Stimulated activated CD8-positive, alpha-beta memory T cell treated with anti-CD3 and anti-CD28 coated beads, Interleukin-4, amount 100 ng/mL, for 1 hour (primary cell): ENCODE measurements at places on chromosomes 16 and 17.

DNA sequence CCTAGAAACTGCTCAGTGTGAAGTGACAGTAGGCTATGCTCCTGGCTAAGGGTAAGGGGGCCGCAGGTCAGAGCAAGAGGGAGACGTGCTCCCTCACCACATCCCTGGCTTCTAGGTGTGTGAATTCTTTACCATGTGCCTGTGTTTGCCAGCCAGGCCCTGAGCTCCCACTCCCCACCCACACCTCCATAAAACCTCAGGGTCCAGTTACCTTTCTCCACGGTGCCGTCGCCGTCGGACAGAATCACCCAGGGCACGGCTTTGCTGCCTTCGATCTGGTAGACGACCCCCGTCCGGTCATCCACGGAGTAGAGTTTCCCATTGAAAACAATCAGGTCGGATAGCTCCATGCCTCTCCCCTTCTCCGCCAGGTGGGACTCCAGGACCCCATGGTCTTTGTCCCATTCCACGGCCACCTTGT, 12.8 kb downstream of the CANT1 start:
- DNase-seq, result no peak

- no peak for DNase-seq
Measured at GRCh38 chr17:19001907-19002590, 2.5 kb downstream of the FAM83G start.

DNA sequence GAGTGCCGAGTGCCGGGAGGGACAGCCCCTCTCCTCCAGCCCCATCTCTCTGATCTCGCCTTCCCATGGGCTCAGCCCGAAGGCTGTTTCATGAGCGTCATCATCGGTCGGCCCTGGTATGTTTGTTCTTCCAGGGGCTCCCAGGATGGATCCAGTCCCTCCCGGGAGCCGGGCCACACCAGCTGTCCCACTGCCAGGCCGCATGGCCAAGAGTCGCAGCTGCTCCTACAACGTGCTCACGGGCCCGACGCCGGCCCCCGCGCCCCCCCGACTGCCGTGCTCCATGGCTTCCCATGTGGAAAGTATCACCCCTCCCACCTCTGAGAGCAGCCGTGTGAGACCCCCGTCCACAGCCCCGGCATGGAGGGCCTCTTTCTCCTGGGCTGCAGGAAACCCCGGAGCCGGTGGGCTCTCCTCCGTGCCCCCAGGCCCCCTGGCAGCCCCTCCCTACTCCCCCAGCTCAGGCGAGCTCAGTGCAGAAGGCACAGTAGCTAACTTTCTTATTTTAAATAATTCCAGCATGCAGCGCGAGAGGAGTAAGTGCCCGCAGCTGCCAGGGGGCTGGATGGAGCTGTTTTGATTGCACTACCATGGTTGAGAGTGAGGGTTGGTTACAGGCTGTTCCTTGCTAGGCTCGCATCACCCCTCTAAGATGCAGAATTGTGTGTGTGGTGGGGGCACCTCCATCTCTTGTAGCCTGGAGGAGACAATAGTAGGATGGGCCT, 26.6 kb upstream of the GSE1 start:
- no peak for DNase-seq

GRCh38 chr17:35299135-35299534, 56.3 kb downstream of the SLFN5 start:
- DNase-seq, result no peak

GRCh38 chr17:81317530-81317821, 22.4 kb upstream of the SLC38A10 start:
- no peak for DNase-seq

DNA sequence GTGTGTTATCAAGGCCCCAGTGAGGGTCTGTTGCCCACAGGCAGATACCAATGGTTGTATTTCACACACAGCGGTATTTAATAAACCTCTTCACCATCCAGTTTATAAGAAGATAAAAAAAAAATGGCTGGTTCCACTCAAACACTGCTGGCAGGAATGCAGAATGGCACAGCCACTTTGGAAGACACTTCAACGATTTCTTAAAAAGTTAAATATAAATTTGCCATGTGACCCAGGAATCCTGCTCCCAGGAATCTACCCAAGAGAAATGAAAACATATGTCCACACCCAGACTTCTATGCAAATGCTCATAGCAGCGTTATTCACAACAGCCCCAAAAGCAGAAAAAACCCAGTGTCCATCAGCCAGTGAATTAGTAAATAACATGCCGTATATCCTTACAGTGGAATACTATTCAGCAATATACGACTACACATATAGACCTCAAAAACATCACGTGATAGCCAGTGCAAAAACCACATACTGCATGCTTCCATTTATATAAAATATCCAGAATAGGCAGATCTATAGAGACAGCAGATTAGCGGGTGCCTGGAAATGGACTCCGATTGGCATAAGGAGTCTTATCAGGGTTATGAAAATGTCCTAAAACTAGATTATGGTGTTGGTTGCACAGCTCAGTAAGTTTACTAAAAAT, 38.7 kb downstream of the XYLT1 start:
- no peak for DNase-seq

DNA sequence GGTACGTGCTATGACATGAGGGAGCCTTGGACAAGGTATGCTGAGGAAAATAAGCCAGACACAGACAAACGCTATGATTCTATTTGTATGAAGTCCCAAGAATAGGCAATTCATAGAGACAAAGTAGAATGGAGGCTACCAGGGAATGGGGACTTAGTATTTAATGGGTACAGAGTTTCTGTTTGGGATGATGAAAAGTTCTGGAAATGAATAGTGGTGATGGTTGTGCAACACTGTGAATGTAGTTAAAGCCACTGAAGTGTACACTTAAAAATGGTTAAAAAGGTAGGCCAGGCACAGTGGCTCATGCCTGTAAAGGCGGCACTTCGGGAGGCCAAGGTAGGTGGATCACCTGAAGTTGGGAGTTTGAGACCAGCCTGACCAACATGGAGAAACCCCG, 3.3 kb downstream of the PRPSAP1 start:
- no peak for DNase-seq

DNA sequence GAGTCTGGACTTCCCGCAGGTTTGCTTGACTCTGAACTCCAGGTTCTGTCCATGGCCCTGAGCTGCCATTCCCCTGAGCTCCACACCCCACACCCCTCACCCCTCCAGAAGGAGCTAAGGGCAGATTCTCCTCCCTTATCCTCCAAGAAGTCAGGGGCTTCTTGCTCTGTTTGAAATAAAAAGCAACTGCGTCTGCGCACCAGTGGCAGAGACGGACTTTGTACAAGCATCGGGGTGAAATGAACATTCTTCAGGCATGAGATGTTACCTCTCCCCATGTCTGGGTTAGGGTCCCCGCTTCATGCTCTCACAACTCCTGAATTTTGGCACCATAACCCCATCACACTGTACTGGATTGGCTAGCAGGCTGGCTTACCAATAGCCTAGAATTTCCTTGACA, 36.1 kb upstream of the DLX4 start:
- DNase-seq, result no peak

GRCh38 chr17:7478276-7479212, 887 bp downstream of the ZBTB4 start:
- DNase-seq, result no peak

- no peak for DNase-seq
Measured at GRCh38 chr17:70820276-70820675, 650.9 kb downstream of the KCNJ2 start.

- no peak for DNase-seq
Measured at GRCh38 chr16:4052801-4053293, 63.4 kb downstream of the ADCY9 start.

DNA sequence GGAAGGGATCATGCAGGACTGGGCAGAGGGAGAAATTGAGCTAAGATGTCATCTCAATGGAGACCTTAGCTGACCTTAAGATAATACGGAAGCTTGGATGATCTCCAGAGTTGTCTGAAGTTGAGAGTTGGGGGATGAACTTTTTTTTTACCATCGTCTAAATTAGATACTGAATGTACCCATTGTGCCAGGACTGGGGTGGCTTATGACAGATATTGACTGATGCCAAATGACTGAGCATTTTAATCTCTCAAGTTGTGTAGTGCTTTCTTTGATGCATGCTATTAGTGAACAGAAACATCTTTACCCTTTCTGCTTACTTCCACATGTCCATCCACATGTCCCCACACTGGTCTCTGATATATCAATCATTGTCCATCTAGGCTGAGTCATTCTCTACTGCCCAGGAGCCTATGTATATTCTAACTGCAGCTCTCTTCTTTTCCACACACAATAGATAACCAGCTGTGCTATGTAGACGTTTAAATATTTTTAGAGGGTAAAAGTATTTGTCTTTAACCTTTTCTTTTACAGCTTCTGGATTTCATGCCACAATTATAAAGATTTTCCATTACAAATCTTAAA, 60.2 kb upstream of the ZKSCAN2 start:
- DNase-seq, result no peak

DNA sequence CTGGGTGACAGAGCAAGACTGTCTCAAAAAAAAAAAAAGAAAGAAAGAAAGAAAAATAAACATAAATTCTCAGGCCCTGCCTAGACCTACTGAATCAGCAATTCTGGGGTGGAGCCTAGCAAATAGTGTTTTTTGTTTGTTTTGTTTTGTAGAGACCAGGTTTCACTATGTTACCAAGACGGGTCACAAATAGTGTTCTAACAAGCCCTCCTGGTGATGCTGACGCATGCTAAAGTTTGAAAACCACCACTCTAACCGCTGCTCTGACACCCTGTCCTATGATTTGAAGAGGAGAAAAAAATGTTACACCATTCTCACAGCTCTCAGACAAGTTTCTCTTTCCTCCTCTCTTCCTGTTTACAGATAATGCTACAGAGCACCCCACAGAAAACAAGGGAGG, 1.5 kb downstream of the MRPL10 start:
- DNase-seq, result no peak

- DNase-seq, result no peak
Measured at GRCh38 chr17:19302791-19303331, 59.7 kb downstream of the B9D1 start.

GRCh38 chr17:77429969-77430752, 289.4 kb downstream of the SEC14L1 start:
- peak; percentile 75 for DNase-seq

- DNase-seq, result no peak
Measured at GRCh38 chr16:86370062-86370461, 140.3 kb upstream of the FOXF1 start.

DNA sequence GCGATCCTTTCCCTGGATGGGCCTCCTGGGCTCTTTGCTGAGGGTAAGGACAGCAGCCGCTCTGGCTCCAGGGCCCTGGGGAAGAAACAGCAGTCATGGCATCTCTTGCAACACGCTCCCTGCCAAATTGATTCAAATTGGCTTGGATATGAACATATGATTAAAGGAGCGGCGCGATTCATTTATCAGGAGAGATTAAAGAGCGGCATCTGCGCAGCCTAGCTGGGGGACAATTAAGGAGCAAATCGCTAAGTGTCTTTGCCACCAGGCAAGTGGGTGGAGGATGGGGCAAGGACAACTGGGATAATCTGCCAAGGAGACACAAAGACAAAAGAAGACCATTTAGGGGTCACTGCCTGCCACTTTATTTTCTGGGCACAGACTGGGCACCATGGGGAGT, 27.8 kb downstream of the PIPOX start:
- no peak for DNase-seq

GRCh38 chr17:61157246-61157886, 242.3 kb upstream of the TBX2 start:
- DNase-seq, result no peak

DNA sequence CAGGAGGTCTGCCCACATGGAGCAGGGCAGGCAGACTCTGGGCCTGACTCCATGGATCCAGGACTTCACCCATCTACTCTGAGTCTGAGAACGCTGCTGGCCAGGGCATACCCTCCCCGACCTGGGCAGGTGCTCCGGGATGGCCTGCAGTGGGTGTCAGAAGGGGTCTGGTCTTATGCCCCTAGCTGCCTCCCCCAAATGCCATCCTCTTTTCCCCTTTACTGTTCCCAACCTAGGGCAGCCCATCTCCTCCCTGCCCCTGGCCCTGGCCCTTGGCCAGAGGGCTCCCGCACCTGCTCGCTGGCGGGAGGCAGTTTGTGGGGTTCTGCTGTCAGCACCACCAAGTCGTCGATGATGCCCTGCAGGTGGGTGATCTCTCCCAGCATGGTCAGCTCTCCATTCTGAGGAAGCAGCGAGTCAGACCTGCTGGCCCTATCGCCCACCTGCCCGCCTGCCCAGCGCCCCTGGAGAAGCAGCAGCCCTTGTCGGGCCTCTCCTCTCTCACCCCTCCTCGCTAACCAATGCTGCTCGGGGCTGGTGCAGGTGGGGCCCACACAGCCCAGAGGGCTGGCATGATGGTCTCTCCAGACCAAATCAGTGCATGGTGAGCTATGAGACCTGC, 8.2 kb downstream of the MTSS2 start:
- DNase-seq, result no peak

DNA sequence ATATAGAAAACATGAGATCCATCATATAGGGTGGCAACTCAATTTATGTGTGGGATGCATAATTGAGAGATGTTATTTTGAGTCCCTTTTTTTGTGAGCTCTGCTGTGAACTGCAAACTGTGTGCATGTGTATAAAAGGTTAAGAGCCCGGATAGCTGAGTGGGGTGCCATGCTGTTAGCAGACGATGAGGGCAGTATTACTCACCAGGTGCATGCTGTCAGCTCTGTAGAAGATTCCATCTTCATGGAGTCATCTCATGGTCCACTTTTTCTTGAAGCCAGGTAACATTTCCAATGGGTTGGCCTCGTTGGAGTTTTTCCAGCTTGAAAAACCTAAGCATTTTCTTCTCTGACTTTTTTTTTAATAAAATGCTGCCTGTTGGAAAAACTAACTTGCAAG, 43.0 kb upstream of the RHBDL3 start:
- no peak for DNase-seq

- no peak for DNase-seq
Measured at GRCh38 chr17:16171613-16172012, 43.7 kb downstream of the NCOR1 start.

- no peak for DNase-seq
Measured at GRCh38 chr17:16886655-16887322, 85.1 kb downstream of the TNFRSF13B start.

- DNase-seq, result no peak
Measured at GRCh38 chr16:50198802-50199403, 45.8 kb downstream of the TENT4B start.

DNA sequence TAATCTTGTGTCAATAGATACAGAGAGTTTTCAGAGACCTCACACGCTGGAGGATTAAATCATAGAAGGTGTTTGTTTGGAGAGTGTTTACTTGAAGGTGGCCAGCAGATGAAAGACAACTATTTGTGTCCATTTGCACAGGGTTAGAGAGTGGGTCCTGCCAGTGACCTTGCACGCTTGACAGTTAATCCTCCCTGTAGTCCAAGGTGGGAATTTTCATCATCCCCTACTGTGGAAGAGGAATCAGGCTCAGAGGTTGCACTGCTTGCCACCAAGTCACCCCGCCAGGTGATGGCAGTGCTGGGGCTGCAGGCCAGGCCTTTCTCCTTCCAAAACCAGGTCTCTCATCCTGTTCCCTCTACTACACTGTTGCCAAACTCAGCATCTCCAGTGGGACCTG, 12.3 kb downstream of the CDH1 start:
- DNase-seq, result no peak

- DNase-seq, result no peak
Measured at GRCh38 chr16:48959204-48959603, 322.4 kb downstream of the CBLN1 start.

- DNase-seq, result no peak
Measured at GRCh38 chr17:7292194-7292593, 2.2 kb downstream of the YBX2 start.
